ENCODE measurements at places on chromosomes 2 and 18.
A peak's percentile ranks its signal among the peaks of the same experiment; 100 is the strongest.

DNA sequence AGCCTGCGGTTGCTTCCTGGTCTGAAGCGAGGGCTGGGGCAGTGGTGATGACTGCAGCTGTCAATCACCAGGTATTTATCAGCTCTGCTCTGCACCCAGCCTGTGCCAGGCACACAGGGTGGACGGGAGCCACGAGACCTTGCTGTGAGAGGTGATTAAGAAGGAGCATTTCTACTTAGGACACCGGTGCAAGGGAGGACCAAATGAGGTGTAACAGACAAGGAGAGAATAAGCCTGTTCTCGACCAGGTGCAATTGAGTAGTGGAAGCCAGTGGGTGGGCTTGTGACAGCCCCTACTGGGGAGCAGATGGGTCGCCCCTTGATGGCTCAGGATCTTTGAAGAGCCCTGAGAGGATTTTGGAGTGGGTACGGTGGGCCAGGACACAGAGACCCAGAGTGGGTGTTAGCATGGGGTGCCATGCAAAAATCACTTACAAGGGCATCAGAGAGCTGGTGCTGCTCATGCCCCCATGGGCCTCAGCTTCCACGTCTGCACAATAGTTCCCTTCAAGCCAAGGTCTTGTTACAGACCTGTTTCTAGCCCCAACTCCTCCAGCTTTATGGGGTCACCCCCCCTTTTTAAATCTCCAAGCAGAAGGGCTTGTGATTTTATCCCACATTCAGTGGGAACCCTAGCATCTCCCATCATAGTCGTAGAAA, 24.6 kb downstream of the GPR55 start:
- no peak for DNase-seq

GRCh38 chr2:199979398-199979797, 24.0 kb downstream of the MAIP1 start:
- no peak for DNase-seq

- DNase-seq, result no peak
Observed at GRCh38 chr2:30336084-30336483, 104.8 kb downstream of the LBH start.

GRCh38 chr18:72908181-72908580, 40.4 kb upstream of the NETO1 start:
- peak; percentile 80 for DNase-seq

DNA sequence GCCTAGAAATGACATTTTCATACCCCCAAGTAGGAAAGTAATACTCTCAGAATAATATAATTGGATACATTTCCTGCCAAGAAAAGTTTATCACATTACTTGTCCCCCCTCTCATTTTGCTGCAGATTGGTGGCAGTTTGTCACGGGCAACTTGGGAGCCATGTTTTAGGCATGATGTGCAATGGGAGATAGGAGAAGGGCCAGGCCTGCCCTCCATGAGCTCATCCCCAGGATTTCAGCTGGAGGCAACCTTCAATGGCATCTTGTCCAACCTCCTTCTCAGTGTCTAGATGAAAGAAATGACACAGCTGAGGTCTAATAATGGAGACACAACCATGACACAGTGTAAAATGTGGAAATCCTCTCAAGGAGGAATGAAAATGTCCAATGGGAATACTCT, 11.4 kb upstream of the RAB31 start:
- DNase-seq, result no peak

All from brain pericyte (primary cell).